Pons (tissue), 1 donor: ENCODE measurements at places on chromosomes 5 and 9.

DNA sequence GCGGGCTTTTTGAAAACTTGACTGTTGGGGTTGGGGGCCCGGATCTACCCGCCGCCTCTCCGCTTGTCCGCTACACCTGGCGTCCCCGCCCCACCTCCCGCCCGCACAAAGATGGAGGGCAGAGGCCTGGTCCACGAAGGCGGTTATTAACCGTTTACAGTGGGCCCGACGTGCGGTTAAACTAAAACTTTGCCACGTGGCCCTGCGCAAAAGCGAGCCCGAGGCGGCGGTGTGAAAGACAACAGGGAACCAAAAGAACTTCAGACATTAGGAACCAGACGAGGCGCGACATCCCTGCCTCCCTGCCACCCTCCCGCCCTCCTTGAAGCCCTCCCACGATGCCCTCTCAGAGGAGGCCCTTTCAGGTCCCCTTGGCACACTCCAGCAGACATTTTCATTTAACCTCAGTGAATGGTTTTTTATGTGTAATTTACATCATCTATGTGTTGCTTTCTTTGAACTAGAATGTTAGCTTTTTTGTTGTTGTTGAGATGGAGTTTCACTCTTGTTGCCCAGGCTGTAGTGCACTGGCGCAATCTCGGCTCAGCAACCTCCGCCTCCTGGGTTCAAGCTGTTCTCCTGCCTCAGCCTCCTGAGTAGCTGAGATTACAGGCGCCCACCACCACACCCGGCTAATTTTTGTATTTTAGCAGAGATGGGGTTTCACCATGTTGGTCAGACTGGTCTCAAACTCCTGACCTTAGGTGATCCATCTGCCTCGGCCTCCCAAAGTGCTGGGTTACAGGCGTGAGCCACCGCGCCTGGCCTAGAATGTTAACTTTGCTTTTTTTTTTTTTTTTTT lies 999 bp upstream of the HNRNPA0 start:
- peak; percentile 38 for DNase-seq

GRCh38 chr9:6484210-6484609 lies 71.2 kb downstream of the UHRF2 start:
- DNase-seq: no peak

DNA sequence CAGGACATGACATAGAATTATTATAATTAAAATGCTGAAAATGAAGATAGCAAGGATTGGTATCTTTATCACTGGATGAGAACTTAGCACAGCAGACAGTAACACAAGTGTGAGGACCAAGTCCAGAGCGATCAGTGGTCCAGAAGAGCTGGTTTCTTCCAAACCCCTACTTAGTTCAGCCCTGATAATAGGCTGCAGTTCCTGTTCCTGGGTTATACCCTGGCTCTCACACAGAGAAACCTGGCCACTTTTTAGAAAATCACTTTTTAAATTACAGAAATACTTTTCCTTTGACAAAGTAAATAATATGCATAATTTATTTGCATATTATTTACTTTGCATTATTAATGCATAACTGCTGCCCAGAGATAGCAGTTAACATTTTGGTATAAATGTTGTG lies 40.3 kb downstream of the CYSTM1 start:
- no peak for DNase-seq

- no peak for DNase-seq
These were observed 54.8 kb downstream of the HRH2 start for GRCh38 chr5:175712681-175713085.

DNA sequence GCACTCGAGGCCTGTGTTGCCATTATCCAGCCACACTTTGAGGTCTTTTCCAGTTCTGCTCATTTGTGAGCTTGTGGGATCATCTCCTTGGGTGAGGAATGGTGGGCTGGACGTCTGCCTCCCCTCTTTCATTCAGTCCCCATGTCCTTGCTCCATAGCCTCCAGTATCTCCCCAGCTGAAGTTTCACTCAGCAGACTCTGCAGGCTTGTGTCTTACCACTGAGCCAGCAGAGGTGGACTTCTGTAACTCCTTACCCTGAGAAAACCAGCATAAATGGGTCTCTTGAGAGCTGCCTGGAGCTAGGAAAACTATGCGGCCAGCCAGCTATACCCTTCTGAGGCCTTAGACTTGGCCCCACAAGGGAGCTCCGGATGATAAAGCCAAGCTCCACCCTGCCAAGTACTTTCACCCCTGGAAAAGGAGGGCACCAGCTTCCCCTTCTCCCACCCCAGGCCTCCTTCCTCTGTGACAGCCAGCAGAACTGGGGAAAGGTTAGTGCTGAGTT lies 12.2 kb downstream of the IRF1 start:
- DNase-seq: no peak

DNA sequence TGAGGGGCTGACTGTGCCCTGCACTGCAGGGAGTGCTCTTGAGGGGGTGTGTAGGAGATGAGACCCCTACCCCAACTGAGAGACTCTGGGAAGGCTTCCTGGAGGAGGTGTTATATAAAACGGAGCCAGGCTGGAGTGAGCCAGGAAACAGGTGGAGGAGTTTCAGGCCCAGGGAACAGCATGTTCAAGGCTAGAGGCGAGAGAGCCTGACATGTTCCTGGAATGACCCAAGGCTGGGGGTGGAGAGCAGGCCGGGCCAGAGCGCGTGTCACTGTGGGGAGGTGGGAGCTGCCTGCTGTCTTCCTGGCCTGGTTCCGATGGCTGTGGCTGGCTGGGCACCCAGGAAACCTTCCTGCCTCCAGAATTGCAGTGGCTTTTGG lies 48.7 kb downstream of the RXRA start:
- DNase-seq: no peak

DNA sequence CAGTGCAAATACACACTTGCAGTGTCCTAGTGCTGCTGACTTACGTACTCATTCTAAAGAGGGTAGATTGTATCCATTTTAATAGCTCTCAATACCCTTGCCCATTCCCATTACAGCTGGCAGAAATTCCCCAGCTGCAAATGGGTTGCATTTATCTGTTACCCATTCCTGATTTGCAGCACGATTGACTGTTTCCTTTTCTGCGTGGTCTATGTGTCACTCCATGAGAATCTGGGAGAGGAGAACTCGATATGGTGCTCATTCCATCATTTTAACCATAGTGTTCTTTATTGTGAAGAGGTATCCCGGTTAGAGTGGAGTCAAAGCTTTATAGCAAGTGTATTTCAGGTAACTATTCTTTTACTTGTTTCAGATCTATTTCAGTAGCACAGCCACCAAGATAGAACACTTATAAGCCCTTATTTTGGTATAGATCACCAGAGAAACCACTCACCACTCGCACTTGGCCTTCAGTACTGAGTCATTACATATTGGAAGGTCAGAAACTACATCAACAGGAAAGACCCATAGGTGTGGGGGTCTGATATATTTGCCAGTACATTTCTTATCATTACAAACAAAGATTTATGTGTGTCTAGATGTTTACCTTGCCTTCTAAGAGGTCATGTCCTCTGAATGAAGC lies 139.5 kb downstream of the MUSK start:
- DNase-seq: no peak

DNA sequence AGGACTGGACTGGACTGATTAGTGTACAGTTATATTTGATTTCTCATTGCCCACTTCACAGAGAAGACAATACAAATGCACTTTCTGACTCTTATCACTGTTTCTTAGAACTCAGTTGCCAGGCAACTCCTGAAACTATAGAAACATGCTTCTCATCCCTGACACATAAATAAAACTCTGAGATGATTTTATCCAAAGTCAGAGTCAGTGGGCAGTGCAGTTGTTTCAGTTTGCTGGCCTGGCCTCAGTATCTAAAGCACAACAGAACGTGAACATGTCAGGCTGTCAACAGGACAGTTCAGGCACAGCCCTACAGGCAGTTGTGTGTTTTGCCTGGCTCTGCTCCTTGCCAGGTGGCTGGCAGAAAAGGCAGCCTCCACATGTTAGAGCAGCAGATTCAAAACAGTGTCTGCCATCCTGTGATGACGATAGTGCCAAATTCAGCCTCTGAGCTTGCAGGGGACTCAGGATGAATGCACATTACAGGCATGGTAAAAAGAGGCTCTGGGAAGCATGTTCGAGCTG lies 65.1 kb upstream of the CCDC152 start:
- DNase-seq: no peak

DNA sequence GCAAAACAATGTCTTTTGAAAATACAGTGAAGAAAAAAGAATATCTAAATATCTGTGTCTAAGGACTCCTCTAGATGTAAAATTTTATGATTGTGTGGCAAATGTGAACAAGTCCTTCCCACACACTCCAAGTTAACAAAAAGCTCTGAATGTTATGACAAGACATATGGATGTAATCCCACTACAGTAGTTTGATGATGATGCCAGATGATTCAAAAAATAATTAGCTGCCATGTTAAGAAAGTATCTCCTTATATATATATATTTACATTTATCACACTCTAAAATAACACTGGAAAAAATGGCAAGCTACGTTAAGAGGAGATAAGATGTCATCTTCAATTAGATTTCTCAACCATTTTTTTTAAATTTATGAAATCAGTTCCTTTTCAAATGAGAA lies 178.5 kb downstream of the NFIB start:
- no peak for DNase-seq

- DNase-seq: no peak
These were observed 73.8 kb downstream of the JAKMIP2 start for GRCh38 chr5:147708708-147709107.

DNA sequence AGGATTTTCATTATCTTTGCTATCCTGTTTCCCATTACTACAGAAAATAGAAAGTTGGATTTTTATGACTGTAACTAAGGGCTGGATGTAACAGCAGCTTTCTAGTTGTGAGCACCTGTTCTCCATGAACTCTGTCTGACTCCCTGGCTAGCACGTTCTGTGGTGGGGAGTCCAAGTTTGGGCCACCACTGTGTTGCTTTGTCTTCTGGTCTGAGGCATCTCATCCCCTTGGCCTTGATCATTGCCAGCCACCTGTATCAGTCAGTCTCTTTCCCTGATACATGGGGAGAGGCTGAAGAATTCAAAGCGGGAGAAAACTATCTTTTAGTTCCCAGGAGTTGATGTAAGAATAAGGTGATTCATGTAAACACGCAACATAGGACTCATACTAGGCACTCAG lies 33.4 kb downstream of the WDR70 start:
- DNase-seq: no peak

GRCh38 chr5:44885903-44886302 lies 77.2 kb downstream of the MRPS30 start:
- DNase-seq: no peak

DNA sequence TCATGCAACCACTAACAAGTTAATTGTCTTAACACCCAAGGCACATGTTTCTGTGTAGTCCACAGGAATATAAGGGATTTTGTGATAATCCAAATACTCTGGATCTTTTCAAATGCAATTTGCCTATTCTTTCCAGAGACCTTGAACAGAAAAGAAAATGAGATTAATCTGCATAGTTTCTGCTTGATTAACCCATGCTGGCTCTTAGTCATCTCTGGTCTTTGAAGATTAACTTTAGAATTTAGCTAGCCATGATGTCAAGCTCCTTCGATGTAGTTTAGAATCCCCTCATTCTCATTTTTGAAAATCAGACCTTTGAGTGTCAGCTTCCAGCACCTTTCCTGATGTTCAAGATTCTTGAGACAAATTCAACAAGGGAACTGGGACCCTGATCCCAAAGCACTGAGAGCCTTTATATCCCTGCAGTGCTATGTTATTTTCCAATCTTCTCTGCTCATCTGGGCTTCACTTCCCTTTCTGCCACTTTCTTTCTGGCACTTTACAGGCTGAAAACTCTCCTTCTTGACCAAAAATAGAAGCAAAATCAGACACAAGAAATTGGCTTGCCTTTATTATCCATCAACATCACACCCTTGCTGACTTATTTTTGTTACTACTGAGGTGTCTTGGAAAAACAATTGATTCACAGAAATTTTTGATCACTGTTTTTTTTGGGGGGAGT lies 155.5 kb downstream of the PALM2AKAP2 start:
- DNase-seq: no peak

- no peak for DNase-seq
These were observed 155.0 kb upstream of the TSLP start for GRCh38 chr5:110916381-110917049.

- no peak for DNase-seq
These were observed 6.7 kb downstream of the GLIPR2 start for GRCh38 chr9:36143245-36143641.

GRCh38 chr9:124768334-124768733 lies 2.8 kb downstream of the NR6A1 start:
- DNase-seq: no peak

- DNase-seq: no peak
These were observed 51.1 kb downstream of the NFIB start for GRCh38 chr9:14262827-14263226.

- DNase-seq: no peak
These were observed 103.9 kb downstream of the LHFPL2 start for GRCh38 chr5:78544561-78545201.

DNA sequence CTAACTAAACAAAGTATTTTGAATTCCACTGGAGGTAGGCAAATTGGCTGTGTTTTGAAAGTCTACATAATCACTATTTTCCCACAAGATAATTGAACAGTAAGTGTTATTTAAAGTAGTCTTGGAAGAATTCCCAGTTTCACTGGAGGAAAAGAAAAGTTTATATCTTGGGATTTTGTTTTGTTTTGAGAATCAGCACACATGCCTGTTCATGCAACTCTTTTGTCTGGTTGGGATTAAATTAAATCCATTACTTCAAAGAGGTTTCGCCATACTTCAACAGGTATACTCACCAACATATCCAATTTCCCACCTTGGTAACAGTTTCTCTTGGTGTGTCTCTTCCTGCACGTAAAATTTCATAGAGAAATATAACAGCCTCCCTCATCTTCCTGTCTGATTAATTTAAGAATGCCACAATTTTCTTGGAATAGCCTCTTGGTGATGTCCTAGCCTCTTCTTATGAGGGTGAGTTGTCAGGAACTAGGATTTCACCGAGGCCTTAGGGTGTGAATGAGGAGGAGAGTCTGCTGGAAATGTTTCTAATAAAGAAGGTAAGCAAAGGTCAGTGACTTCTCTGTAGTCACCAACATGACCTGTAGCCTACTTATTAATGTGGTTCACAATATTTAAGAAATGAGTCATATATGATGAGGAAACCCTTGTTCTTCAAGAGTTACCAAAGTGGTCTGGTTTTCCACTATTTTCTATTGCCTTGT lies 48.1 kb downstream of the ITGA2 start:
- no peak for DNase-seq

GRCh38 chr5:123787136-123787535 lies 275.2 kb downstream of the CSNK1G3 start:
- no peak for DNase-seq

DNA sequence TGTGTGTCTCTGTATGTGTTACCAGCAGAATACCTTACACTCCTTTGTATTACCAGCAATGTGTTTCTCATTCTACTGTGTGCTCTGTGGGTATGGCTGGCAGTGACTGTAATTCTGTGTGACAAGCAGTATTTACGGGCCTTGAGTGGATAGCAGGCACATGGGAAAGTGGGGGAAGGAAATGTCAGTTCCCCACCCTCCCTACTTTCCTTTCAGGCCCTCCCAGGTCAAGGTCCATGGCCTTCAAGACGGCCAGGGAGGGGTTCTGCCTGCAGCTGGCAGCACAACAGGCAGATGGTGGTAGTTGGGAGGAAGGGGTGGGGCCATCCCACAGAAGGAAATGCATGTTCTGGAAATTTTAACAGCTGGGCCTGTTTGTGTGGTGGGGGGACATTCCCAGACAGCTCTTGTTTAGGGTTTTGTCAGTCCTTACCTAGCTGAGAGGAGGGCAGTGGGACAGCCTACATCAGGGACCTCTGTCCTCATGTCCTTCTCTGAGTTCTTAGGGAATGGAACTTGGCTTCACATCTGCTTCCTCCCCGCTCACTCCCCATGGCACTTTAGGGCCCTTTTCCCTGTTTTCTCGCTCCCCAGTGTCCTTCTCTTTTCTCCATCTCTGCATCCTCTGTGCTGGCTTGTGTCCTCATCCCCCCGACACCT lies 14.6 kb upstream of the TNIP1 start:
- no peak for DNase-seq
